Fibroblast of villous mesenchyme (primary cell): ENCODE measurements at places on chromosomes 6 and 20.

- DNase-seq: no peak
Observed at GRCh38 chr6:85431271-85431670, 18.6 kb upstream of the NT5E start.

DNA sequence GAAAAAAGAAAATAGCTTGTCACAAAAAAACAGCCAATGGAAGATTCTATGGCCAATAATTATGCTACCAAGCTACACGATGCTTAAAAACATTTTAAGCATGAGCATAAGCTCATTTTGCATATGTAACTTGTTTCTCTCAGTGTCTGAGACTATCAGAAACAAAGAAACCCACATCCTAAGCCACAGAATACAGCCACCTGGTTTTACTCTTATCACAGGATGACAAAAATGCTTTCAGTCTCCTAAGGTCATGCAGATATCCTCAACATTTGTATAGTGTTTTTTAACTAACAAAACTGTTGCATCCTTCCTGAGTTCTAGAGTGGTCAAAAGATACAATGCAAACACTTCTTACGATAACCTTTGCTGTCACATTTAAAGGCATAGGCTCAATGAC is 172.1 kb upstream of the RUNX2 start:
- DNase-seq: no peak

GRCh38 chr6:45626087-45626891 is 248.6 kb upstream of the SUPT3H start:
- DNase-seq: peak; percentile 93

DNA sequence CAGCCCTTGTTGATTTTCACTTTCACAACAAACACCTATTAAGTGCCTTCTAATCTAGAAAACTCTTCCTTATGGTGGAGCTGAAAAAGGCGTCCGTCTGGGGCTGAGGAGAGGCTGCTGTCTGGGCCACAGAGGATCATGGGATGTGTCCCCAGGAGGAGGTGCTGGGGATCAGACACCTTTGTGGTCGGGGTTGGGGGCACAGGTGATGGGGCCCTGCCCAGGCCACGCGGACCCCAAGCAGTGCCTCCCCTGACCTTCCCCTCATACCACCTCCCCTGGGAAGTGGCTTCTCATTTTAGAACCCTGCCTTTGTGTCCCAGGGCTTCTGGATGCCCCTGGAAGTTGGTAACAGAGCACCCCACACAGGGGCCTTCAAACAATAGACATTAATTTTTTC is 41.1 kb downstream of the SUN5 start:
- DNase-seq: no peak

GRCh38 chr6:18672852-18673251 is 285.7 kb downstream of the RNF144B start:
- DNase-seq: no peak

DNA sequence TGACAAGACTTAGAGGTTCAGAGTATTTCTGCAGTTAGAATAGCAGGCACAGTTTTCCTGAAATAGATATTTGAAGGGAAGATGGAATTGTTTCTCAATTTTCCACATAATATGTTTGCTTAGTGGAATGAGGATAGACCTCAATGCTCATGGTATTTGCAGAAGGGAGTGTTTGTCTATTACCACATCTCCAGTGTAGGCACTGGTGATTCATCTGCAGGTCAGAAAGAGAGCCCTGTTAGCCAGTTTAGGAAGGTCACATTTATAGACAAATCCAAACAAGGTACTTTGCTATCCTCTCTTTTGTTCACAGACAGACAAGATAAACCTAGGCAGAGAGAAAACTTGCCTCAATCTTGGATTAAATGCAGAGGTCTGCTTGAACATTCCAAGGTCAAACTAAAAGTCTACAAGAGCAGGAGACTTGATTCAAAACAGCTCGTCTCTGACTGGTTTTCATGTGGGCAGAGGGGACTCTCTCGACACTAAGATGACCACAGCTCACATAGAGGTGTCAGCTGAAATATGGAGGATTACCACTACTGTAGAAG is 22.8 kb downstream of the ISM1 start:
- DNase-seq: peak; percentile 12

DNA sequence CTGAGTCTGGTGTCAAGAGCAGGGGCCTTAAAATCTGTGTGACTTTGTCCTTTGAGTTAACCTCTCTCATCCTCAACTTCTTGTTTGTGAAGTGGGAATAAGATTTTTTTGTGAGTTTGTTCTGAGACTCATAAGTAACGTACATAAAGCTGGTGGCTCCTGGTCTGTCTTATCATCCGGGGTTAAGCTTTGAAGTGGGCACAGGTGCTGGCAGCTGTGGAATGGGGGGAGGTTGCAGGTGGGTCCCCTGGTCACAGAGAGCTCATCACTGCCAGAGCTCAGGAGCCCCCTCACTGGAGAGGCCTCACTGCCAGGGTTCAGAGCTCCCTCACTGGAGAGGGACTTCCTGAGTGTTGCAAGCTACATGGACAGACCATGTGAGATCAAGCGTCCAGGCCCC is 174.1 kb downstream of the NRN1 start:
- no peak for DNase-seq

- DNase-seq: no peak
Observed at GRCh38 chr20:50130995-50131394, 18.0 kb upstream of the UBE2V1 start.

DNA sequence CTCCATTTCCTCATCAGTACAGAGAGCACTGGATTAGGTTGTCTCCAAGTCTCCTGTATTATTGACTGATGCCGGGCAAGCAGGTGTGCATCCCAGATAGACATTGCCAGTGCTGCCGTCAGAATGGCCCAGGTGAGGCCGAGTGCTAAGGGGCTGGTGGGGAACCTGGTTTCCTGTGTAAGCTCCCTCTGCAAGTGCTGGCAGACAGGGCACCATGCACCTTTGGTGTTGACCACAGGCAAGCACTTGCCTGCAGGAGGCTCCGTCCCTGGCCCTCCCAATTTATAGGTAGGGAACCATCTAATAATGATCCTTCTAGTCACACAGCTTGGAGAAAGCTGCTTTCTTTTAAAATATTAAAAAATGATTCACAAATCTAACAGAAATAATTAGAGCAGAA is 747 bp downstream of the GABRR1 start:
- DNase-seq: no peak

- DNase-seq: peak; percentile 25
Observed at GRCh38 chr6:69865126-69865525, 1.2 kb upstream of the COL19A1 start.

DNA sequence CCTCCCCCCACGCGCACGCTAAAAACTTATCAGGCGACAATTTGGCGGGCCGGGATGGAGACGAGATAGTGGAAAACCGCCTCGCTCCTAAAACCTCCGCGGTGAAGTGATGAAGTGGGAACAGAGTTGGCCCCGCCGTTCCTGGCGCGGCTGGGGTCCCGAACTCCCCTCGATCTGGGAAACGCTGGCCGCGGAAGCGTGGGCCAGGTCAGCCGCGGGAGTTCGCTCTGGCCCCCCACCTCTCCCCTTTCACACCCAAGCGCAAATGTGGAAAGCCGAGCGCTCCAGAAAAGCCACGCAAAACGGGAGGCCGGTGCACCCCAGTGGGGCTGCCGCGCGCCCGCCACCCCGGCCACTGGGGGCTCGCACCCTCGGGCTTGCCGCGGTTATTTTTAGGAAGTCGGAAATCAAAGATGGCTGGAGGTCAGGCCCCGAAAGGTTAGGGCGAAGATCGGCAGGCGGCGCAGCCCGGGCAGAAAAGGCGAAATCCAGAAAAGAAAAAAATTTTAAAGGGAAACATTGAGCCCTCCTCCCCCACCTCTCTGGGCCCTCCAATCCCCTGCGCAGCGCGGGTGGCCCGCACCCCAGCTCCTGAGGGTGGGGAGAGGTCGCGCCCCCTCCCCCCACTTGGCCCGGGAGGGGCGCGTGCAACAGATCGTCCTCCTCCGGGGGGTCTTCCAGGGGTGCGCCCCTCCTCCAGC is 1.0 kb downstream of the SALL4 start:
- no peak for DNase-seq

GRCh38 chr20:1663917-1664316 is 6.3 kb upstream of the SIRPG start:
- DNase-seq: no peak

DNA sequence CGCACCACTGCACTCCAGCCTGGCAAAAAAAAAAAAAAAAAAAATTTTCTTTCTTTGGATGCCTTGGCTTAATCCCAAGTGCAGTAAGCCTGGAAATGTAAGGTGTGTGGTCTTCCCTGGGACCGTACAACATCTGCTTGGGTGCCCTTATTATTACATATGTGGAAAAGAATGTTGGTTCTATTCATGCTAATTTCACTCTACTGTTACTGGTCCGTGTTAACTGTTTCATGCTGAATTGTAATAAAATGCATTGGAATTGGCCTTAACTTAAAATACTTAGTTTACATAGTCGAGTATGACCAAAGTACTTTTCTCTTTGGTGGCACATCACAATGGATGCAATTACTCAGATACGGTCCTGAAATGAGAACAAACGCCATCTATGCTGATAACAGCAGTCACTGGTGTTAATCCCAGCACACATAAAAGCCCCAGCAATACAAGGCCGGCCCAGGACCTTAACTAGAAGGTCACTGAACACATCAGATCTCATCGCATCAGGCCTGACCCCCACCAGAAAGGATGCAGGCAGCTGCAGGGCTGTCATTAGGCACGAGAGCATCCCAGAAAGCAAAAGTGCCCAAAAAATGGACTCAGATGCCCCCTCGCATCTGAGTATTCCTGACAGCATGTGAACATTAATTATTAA is 1.2 kb downstream of the SERPINB6 start:
- DNase-seq: no peak

GRCh38 chr20:42734660-42735368 is 454.9 kb downstream of the PTPRT start:
- no peak for DNase-seq

DNA sequence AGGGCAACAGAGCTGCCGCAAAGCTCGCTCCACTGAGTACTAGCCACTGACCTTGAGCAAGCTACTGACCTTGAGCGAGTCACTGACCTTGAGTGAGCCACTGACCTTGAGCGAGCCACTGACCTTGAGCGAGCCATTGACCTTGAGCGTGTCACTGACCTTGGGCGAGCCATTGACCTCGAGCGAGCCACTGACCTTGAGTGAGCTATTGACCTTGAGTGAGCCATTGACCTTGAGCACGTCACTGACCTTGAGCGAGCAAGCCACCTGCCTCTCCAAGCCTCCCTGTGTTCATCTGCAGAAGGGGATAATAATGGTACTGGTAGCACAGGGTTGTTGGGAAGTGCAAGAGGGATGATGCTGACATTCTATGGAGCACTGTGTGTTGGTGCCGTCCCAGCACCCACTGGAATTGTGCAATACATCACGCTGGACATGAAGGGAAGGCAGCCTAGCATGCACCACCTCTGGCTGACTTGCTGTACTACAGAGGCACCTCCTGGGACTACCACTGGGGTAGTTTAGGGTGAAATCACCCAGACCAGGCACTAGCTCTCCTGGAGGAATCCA is 60.2 kb downstream of the CTCFL start:
- DNase-seq: peak; percentile 41

- DNase-seq: peak; percentile 82
Observed at GRCh38 chr20:45020236-45020886, 54.0 kb downstream of the STK4 start.

- DNase-seq: peak; percentile 33
Observed at GRCh38 chr6:13573669-13574110, 711 bp upstream of the SIRT5 start.

- DNase-seq: no peak
Observed at GRCh38 chr20:59603781-59604541, at the start of gene PHACTR3. TSS of gene PHACTR3 (plus strand) at chr20:59604540. CDS start at chr20:59605015, 475 bp downstream.

DNA sequence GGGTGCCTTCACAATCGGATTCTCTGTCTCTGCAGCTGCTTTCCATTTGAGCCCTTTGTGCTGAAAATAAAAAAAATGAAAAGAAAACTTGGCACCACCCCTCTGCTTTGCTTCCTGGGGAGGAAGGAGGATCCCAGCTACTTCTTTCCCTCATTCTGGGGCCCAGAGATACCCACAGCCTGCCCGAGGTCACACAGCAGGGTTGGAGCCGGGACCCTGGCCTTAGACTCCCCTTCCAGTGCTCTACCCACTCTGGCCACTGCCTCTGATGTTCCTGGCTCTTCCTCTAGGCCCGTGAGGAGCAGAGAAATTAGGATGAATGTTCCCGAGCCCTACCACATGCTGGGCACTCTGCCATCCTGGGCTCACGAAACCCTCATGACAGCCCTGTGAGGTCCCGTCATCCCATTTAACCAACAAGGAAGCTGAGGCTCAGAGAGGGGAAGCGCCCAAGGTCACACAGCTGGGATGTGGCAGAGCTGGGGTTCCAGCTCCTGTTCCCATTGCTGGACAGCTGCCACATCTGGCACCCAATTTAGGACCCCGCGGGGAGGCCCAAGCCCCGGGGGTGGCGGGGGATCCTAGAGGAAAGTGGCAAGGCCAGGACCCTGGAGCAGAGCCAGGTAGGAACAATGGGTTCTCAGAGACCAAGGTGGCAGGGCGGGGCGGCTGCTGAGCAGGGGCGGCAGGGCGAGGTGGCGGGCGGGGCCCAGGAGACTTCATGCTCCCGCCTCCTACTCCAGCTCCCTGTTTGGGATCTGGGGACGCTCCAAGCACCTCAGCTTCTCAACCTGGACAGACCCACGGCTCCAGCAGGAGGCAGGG is 76.6 kb downstream of the CEBPB start:
- DNase-seq: no peak

DNA sequence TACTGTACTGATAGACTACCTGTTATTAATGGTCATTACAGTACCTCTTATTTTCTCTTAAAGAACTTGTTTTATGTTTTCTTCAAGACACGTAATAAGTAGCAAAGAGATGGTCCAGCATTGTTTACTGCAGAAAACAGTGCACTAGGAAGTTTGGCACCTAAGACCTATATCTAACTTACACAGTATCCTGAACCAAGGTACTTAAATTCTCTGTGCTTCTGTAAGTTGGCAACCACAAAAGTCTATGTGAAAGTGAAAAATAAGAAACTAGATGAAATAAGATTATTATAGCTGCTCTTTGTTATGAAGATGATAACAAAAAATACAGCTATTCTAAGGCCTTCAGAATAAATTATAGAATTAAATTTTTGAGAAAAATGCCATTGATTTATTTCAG is 411.7 kb upstream of the SOX4 start:
- DNase-seq: no peak

GRCh38 chr20:35319192-35319870 is 27.1 kb upstream of the FAM83C start:
- DNase-seq: peak; percentile 73

DNA sequence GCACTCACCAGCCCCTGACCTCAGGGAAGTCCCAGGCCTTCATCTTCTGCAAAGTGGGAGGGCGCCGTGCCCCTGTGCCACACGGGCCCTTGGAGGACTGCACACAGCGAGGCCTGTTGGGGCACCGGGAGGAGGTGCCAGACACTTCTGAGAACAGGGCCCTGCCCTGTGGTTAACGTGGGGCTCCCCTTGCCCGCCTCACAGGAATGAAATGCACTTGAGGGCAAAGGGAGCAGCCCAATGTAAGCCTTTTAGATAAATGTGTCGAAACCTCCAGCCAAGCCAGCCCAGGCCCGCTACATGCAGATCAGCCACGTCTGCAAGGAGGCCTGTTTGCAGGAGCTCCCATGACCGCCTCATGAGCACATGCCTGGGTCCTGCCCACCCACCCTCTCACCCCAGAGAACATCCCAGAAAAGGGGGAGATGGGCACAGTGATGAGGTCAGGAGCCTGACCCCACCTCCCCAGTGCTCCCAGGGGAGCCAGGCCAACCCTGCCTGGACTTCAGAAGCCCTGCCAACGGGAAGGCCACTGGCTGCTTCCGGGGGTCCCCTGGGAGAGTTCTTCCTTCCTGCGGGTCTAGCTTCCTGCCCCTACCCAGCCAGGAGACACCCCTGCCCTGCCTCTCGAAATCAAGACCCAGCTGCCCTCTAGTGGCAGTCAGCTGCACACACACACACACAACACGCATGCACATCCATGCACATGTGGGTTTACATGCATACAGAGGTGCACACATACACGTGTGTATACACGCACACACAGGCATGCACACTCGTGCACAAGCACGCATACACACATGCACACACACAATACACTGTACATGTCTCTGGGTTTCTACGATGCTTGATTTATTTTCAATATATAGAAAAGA is 178.7 kb downstream of the TAF4 start:
- peak; percentile 28 for DNase-seq
